ENCODE measurements at places on chromosomes 16 and 17.

- no peak for DNase-seq
These were observed 7.4 kb downstream of the CRISPLD2 start for GRCh38 chr16:84827131-84827574.

DNA sequence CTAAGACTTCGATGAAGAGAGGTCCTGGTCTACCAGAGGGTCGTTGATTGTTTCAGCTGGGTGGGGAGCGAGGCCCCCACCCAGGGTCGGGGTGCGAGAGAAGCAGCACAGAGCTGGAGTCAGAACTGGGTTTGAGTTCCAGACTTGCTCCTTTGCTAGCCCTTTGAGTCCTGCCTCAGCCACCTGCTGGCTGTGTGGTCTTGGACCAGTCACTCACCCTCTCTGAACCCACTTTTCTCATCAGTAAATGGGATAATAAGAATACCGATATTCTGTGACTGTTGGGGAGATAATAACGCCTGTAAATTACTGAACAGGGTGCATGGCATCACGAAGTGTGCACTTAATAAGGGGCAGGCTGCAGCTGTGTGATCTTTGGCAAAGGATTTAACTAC is 427 bp upstream of the MMP28 start:
- no peak for DNase-seq

- no peak for DNase-seq
These were observed 45.9 kb downstream of the MRTFB start for GRCh38 chr16:14117051-14117450.

DNA sequence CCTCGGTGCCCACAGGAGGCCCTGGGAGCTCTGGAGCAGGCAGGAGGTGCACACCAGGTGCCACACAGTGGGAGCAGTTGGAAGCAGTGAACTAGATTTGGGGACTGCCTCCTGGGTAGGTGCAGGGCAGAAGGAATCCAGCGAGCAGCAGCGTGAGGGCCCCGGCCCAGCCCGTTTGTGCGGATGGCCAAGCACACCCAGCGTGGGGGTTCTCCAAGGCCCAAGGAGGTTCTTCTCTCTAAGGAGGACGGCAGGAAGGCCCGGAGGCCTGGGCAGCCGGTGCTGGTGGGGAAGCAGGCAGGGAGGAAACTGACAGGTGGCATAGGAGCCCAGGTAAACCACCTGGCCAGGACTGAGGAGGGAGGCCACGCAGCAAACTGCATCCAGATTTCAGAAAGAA is 17.0 kb downstream of the SOX8 start:
- DNase-seq, result no peak

DNA sequence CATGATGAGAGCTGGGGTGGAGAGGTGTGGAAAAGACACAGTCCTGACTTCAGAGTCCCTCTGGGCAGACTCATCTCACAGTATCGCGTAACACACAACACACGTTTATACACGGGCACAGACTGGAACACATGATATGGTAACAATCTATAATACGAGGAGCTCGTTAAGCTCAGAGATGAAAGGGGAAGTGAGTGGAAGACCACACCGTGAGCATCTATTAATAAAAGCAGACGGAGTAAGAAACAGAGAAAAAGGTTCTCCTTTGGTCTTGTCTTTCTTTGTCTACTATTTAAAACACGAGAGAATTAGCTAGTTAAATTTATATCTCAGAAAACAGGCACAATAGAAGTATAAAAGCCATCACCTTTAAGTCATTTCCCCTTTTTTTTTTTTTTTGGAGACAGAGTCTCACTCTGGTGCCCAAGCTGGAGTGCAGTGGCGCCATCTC is 13.5 kb downstream of the ANKRD11 start:
- DNase-seq, result no peak
